Tibial nerve (tissue), 4 donors: ENCODE measurements at places on chromosomes 11 and 22. TPM values are rescaled to one million over a fixed set of nuclear protein-coding genes. Genes with fewer than 3 reads are reported as not detected.

- H3K4me1 ChIP-seq, result no peaks in the 10 kb centered on the region
- H3K27ac ChIP-seq, result no peak overlapping the region
- no peak for DNase-seq
These were observed 689.7 kb downstream of the TBC1D22A start for GRCh38 chr22:47452184-47452583.

Gene RAB39A
- total RNA-seq, result 0.63 TPM

DNA sequence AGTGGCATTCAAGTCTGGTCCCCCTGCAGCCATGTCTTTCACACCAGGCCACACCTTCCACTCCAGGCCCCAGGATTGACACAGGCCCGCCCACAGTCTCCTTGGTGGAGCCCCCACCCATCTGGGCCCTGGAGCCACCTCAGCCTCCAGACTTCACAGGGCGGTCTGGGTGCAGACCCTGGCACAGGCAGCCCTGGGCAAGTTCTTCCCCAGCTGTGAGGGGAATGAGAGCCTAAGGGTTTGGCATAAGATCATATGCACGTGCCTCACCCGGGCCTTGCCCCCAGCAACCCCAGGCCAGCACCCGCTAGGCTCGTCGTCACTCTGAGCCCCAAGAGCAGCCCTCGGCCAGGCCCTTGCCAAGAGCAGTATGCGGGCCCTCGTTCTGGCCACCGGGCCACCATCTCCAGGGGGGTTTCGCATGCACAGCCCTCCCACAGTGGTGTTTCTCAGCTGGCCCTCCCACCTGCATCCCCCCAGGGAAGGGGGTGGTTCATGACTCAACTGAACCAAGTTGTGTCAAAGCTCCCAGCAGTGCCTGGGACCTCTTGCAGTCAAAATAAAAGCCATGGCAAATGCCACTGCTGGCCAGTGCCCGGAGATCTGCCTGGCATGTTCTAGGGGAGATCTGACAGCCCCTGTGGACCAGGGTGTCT is 70.4 kb upstream of the KCNQ1OT1 start:
- DNase-seq, result no peak
- H3K36me3 ChIP-seq, result no peaks in the 10 kb centered on the region
- no peak overlapping the region for H3K4me3 ChIP-seq
- no peaks in the 10 kb centered on the region for H3K4me1 ChIP-seq
- H3K27ac ChIP-seq, result no peak overlapping the region

Gene ASPHD2
- 0.20 TPM for total RNA-seq

DNA sequence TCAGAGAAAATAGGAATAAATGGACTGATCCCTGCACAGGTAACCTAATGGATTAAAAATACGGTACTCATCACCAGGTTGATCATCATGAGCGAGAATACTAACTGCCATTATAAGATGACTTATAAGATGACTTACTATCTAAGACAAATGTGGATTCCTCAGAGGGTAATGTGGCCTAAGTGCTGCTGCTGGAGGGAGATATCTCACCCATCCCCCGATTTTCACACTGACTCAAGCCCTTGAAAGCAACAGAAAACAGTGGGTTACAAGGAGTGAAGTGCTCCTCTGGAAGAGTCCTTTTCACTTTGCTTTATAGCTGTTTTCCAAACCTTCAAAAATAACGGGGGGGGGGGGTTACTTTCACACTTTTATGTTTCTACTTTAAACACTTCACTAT is 920 bp downstream of the TMEM218 start:
- H3K36me3 ChIP-seq, result no peaks in the 10 kb centered on the region
- peaks cover 3% of the 10 kb centered on the region for H3K27me3 ChIP-seq
- DNase-seq, result no peak
- H3K4me1 ChIP-seq, result peaks cover 9% of the 10 kb centered on the region

GRCh38 chr11:85827748-85828639 is 17.1 kb upstream of the SYTL2 start:
- H3K27me3 ChIP-seq, result no peaks in the 10 kb centered on the region
- H3K4me1 ChIP-seq, result peaks cover 10% of the 10 kb centered on the region
- no peak overlapping the region for H3K4me3 ChIP-seq
- H3K36me3 ChIP-seq, result no peaks in the 10 kb centered on the region
- DNase-seq, result no peak
- peak overlapping the region; percentile 28 for H3K27ac ChIP-seq

DNA sequence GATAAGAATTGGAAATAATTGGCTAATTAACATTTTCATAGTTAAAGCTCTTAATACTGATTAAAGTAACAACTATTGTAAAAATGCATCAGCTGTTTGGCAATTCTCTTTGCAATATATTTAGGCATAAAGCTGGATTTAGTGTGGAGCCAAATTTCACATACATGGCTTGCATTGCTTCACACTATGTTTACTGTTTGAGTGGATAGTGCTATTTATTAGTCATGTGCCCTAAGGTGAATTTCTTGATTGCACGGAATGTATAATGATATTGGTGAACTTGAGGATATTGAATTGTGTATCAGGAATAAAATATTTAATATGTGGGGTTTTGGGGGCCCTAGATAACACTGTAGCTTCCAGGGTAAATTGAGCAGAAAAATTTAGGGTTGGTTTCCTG is 100.9 kb downstream of the AASDHPPT start:
- DNase-seq, result no peak
- no peaks in the 10 kb centered on the region for H3K27me3 ChIP-seq
- no peak overlapping the region for H3K27ac ChIP-seq
- H3K36me3 ChIP-seq, result no peaks in the 10 kb centered on the region
- no peaks in the 10 kb centered on the region for H3K4me1 ChIP-seq
